ENCODE measurements at places on chromosomes 3 and 15. TPM values are rescaled to one million over a fixed set of nuclear protein-coding genes. Genes with fewer than 3 reads are reported as not detected.

The CMTM8 gene
- total RNA-seq, result 7.5 TPM

The COL6A5 gene
- not detected for total RNA-seq

The GRAMD2A gene
- total RNA-seq, result 2.4 TPM

The ATRIP gene
- 5.7 TPM for total RNA-seq

The PRR20G gene
- total RNA-seq, result not detected

The DUOXA2 gene
- not detected for total RNA-seq

The SEMA3B gene
- total RNA-seq, result 17.9 TPM

The EXOSC7 gene
- 41.3 TPM for total RNA-seq

The WDR93 gene
- 0.41 TPM for total RNA-seq

The CCR3 gene
- total RNA-seq, result not detected

The ACSBG1 gene
- not detected for total RNA-seq

GRCh38 chr3:28768439-28768838 is 419.8 kb upstream of the AZI2 start:
- no peak for DNase-seq

DNA sequence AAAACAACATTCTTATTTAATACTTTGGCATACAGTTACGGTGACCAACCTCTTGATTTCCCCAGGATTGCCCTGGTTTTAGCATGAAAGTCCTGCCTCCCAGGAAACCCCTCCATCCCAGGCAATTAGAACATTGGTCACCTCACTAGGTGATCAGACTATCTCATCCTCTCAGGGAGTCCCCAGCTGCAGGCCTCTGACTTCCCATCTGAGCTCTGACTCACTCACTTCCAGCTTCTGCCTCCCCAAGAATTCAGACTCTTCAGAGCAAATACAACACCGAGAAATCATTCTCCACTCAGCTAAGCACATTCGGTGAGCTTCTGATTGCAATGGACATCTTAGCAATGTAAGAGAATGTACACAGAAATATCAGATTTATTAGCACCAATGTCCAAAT is 92.4 kb upstream of the HES1 start:
- DNase-seq, result peak; percentile 70

- no peak for DNase-seq
Observed at GRCh38 chr3:53705024-53705745, 141.0 kb downstream of the CHDH start.

- DNase-seq, result no peak
Observed at GRCh38 chr3:29447946-29448627, 167.2 kb downstream of the RBMS3 start.

DNA sequence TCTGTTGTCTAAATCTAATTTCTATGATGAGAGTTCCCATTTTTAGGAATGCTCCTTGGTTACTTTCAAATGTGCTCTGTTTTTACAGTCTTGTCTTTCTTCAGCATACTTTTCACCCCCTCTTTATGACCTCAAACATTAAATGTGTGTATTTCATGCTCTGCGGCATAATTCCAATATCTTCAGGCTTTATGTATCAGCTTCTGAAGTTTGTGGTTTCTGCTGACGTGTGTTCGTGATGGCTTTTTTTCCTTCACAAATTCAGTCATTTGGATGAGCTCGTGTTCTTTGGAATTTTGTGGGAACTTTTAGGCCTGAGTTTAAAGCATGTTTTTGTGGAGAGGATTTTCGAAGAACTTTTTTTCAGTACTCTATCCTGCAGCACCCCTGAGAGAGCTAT is 97.7 kb upstream of the CHRNA7 start:
- no peak for DNase-seq

DNA sequence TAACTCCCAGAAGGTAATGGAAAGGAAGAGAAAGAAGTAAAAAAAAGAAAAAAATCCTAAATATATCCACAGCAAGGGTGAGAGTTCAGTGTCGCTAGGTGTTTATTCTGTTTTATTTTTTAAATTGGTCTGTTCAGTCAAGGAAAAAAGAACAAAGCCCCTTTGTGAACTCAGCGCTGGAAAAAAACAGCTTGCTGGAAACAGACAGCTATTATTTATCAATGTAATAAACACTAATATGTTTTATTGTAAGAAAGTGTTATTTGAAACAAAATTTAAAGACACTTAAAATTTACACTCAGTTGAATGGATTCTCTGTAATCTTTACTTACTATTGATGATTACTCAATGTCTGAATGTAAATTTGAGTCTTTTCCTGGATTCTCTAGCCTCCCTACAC is 32.3 kb upstream of the LEKR1 start:
- no peak for DNase-seq

DNA sequence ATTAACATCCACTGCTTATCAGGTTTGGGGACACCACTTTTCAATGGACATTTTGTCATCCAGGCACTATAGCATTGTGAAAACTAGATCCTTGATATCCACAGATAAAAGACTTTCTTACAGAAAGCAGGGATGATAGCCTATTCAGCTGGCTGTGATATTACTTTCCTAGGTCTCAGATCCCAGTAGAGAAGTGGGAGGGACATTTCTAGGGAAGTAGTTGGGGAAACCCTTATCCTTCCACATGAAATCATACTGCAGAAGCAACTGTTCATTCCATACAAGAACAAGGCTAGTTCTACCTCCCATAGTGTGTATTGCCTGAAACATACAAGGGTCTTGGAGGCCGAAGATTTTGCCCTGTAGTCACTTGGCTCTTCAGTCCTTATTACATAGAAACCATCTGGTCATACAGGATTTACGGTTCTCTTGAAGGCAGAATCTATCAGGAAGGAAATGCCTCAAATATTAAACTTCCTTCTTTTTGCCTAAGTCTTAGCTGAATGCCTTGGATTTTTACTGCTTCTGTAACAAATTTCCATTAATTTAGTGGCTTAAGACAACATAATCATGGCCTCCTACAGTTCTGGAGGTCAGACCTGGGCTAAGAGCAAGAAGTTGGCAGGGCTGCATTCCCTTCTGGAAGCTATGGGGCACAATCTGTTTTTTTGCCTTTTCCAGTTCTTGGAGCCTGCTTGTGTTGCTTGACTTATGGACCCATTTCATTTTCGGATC is 119.4 kb downstream of the ECT2 start:
- DNase-seq, result no peak

DNA sequence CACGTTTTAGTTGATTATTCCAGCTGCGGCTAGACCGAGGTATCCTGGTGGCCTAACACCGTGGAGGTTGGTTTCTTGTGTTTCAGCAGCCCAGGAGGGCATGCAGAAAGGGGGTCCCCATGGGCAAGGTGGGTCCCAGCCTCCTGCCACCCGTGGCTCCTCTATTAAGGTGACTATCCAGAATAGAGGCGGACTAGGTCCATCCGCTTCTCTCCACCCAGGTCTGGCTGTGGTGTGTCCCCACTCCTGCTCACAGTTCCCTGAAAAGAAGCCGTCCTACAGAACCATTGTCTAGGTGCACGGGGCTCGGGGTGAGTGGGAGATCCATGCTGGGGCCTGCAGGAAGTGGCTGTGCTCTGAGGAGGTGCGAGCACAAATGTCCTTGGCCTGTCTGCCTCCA is 81.5 kb downstream of the WNT7A start:
- no peak for DNase-seq

DNA sequence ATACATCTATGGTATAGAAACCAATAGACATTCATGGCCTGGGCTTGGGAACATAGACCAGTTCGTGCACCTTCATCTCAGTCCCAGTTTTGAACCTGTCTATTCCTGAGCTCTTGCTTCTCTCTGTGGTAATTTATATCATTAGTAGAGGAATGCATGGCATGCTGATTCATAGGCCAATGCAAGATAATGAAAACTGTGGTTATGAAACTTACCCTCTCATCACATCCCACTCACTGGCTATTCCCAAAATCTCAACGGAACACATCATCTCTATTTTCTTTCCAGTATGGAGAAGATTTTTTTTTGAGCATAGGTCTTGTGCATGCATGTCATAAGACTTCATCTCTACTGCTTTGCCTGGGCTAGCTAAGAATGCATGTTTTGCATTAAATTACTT is 18.7 kb upstream of the P2RY12 start:
- no peak for DNase-seq

DNA sequence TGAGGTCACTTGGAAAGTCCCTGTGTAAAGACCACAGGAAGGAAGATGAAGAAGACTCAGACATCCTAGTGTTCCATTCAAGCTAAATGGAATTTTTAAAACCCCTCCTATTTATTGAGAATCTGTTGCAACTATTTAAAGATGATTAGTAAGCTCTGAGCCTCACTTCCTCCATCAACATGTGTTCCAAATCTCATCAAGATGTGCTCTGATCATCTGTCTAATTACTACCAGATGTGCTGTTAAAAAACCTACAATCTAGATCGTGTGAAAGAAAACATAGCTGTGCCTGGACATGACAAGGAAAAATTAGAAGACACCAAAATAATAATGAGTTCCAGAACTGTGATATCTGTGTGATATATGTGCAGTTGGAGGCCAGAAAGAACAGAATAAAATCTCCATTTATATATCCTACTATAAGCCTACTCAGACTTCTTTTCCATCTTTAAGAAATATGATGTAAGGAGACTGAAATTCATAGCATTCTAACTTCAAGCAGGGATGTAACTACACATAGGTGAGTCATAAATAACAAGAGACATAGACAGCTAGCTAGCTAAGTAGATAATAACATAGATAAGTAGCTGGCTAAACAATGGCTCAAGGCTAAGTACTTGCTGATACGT is 7.8 kb downstream of the XPC start:
- no peak for DNase-seq

GRCh38 chr15:64004587-64004986 is 41.7 kb downstream of the DAPK2 start:
- peak; percentile 71 for DNase-seq

- DNase-seq, result no peak
Observed at GRCh38 chr15:100831467-100831866, 48.2 kb upstream of the ALDH1A3 start.

DNA sequence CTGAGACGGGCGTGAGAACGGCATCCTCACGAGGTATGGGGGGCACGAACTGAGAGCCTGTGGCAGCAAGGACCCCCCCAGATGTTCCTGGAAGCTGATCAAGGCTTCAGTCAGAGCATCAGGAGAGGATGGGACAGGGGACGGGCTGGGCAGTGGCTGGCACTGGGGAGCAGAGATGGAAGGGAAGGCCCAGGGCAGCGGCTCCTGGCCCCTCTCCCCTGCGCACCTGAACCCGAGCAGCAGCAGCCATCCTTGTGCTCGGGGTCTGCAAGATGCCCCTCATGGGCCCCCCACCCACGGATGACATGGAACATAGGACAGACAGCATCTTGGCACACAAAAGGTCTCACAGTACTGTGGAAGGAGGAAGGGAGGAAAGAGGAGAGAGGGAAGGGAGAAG is 51.3 kb downstream of the DHX30 start:
- no peak for DNase-seq

DNA sequence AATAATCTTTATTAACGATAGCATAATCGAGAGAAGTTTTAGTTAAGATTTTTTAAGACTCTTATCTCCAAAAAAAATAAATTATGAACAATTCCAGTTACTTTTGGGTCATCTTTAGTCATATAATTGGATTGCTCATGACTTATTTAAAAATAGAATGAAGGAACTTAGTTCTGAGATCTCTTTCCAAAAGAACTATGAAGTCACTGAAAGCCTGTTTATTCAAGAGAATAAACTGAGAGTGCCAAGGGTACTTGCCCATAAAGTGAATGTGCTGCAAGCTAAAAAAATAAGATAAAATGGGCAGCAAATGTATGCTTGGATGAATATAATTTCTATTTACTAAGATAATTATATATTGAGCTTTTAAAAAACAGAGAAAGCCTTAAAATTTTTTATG is 176.5 kb upstream of the PLSCR5 start:
- DNase-seq, result no peak

DNA sequence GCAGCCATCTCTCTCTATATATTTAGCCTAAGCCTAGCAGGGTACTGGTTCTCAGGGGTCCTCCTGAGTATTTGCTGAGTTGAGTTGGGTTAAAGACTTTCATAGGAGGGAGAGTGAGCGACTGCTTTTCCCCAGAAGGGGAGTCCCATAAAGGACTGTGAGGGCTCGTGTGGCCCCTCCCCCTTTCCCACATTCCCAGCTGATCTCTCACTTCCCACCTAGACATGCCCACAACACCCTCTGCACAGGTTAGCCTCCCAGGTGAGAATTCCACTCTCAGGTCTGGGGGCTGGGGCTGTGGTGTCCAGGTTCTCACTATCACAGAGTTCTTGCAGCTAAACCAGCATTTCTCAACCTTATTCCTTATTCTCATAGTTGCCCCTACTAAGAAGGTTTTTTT is 15.8 kb downstream of the EPHB1 start:
- no peak for DNase-seq

- no peak for DNase-seq
Observed at GRCh38 chr15:21260966-21261395, 179.3 kb downstream of the POTEB3 start.

- DNase-seq, result no peak
Observed at GRCh38 chr15:52924630-52925029, 134.5 kb upstream of the ONECUT1 start.

GRCh38 chr3:29515451-29515850 is 234.6 kb downstream of the RBMS3 start:
- DNase-seq, result peak; percentile 44

DNA sequence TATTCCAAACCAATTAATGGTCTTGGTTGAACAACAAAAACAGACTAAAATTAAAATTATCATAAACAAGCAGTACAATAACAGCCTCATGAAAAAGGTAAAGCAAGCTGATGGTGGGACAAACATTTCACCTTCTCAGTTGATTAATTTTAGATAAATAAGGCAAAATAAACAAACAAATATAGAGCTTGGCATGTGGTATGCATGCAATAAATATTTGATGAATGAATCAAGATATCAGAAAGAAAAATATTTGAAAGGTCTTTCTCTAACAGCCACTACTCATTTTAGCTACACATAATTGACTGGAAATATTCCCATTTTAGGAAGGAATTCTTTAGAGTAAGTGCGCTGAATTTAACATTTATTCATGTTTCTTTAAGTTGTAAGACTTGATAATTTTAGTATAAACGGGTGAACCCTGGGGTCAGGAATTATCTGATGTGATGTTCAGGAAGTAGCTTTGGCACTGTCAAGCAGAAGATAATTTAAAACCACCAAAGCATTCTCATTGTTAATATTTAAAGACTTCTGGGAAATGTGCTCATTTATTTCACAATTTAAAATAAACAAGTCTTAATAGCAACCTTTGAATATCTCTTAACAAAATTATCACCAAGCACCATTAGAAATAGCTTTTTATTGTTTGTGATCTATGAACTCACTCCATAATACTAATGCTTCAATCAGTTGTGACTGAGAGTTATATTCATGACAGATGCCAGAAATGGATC is 372.3 kb upstream of the TGFBR2 start:
- DNase-seq, result no peak

DNA sequence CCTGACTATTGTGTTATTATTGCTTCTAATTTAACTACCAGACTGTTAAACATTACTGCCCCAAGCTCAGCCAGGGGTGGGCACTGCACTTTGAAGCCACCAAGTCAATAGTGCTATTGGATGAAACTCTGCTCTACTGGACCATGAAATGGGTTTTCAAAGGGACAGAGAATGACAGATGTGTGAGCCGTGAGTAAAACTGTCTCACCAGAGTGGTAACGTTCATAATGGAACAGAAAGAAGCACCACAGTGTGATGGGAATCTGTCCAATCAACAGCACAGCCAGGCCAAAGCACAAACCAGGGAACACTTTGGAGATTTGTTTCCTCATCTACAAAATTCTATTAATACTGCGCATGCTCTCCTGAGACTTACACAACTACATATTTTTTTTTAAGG is 171.8 kb upstream of the LPP start:
- DNase-seq, result no peak

Data from kidney epithelial cell (primary cell).